ENCODE measurements at places on chromosomes 1 and 21. TPM values are rescaled to one million over a fixed set of nuclear protein-coding genes. Genes with fewer than 3 reads are reported as not detected.

Gene SUSD4
- total RNA-seq: not detected

Gene IVL
- not detected for total RNA-seq

Gene CMPK1
- 87.5 TPM for total RNA-seq

Gene TFF3
- total RNA-seq: 32.0 TPM

Gene KAZN
- 5.4 TPM for total RNA-seq

Gene C1QC
- not detected for total RNA-seq

Gene OR2T29
- total RNA-seq: not detected

Gene RSPH1
- not detected for total RNA-seq

Gene ADAM30
- not detected for total RNA-seq
